ENCODE measurements at places on chromosomes 16 and 17.

GRCh38 chr16:2898831-2899563 is 12.7 kb upstream of the FLYWCH1 start:
- DNase-seq: no peak

DNA sequence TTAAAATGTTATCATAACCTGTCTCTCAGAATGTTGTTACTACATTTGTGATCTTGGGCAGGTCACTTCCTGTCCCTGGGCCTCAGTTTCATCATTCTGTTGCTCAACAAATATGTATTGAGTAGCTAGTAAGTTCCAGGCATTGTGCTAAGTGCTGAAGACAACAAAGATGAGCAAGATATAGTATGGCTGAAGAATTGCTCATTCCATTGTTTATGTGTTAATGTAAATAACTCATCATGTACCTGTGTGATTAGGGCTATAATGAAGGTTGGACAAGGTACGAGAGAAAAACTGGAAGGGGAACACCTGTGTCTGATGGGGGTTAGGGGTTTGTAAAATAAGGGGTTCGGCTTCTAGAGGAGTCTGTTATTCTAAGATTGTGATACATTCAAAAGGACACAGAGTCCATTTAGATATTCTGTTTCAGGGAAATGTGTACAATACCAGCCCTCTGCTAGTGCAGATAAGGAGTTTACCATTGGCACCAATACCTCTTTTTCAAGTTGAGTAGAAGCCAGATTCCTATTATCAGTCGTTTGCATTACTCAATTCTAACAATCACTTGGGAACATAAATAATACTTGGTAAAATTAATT is 20.0 kb downstream of the TUBG1 start:
- no peak for DNase-seq

DNA sequence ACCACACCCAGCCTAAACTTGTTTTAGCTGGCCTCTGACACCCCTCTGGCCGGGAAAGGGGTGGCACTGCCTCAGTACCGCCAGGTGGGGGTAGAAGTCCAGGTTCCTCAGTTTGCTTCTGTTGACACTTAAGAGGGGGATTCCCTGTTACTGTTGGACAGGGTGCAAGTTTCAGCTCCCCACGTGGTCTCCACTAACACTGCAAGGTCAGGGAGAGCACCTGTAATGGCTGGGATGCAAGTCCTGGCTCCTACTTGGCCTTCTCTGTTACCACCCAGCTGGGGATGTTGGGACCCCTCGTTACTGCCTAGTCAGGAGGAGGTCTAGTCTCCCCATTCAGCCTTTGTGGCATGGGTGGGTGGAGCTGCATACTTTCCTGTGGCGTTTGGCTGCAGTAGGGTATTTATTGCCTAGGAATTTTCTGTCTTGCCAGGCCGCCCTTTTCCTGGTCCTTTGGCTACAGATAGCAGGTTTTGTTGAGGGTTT is 10.6 kb upstream of the MFAP4 start:
- DNase-seq: no peak

- DNase-seq: peak; percentile 83
Measured at GRCh38 chr17:37092071-37092470, 143.3 kb downstream of the AATF start.

DNA sequence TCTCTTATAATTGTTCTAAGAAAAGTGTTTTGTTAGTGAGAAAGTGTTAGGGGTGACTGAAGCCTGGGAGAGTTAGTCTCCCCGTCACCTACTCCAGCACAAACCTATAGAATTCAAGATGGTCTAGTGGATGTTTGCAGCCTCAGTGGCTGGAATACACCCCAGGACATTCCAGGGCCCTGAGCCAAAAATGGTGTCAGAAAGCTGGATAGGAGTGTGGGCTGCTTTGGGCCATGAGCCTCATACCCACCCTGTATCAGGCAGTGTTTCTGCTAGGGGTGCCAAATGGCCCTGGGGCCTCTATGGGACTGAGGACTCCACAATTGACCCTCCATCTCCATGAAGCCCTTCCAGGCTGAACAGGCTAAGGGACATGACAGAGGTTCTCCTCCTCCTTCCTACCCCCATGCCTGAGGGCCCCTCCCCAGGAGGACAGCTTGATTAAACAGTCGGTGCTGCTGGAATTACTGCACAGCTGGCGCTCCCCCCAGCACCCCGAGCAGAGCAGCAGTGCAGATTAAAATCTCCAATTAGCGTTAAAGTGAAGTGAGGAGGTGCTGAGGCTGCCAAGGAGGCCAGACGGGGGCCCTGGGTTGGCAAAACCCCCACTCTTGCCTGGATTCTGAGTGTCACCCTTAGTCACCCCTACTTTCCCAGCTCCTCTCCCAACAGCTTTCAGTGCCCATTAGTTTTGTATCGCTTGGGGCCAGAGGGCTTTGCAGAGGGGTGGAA is 59.1 kb downstream of the NEUROD2 start:
- DNase-seq: no peak

DNA sequence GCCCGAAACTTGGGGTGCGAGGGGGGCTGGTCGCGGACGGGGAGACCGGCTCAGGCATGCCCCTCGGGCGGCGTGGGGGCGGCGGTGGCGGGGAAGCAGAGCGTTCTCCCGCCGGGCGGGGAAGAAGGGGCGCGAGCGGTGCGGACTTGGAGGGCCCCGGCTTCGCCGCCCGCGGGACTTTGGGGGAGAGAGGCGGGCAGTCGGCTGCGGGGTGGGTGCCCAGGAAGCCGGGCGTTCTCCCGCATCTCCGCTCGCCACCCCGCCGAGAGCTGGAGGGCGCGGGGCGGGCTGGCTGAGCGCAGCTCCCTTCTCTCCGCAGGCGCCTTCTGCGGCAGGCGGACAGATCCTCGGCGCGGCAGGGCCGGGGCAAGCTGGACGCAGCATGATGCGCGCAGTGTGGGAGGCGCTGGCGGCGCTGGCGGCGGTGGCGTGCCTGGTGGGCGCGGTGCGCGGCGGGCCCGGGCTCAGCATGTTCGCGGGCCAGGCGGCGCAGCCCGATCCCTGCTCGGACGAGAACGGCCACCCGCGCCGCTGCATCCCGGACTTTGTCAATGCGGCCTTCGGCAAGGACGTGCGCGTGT is 772 bp downstream of the NTN1 start:
- DNase-seq: no peak

DNA sequence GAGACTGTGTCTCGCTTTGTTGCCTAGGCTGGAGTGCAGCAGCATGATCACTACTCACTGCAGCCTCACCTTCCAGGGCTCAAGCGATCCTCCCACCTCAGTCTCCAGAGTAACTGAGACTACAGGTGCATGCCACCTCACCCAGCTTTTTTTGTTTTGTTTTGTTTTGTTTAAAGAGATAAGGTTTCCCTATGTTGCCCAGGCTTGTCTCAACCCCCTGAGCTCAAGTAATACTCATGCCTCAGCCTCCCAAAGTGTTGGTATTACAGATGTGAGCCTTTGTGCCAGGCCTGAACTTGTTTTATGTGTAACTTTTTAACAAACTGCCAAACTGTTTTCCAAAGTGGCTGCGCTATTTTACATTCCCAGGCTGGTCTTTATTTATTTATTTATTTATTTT is 41.8 kb upstream of the NUDT7 start:
- no peak for DNase-seq

GRCh38 chr17:51487947-51488346 is 227.6 kb downstream of the UTP18 start:
- DNase-seq: peak; percentile 4

DNA sequence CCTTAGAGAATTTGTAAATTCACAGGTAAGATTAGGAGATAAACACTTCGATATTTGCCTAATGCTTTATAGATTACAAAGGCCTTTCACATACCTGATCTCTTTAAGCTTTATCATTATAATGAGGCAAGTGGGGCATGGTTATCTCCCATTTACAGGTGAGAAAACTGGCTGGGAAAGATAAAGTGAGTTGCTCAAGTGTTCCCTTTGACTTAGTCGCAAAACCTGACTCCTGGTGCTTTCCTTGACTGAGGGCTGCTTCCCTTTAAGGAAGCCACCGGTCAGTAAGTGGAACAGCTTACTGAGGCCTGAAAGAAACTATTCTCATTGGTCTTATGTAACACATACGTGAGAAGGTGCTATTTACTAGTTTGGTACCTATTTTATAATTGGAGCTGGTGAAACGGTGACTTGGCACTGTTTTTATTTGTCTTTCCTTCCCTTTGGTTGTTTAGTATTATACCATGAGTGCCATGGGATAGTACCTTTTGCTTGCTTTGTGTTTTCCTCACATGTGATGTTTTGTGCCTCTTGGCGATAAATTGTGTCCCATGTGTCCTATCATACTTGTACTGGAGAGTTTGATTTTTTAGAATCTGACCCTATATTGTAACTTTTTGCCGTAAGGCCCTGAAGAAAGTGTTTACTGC is 57.2 kb downstream of the NUP88 start:
- DNase-seq: no peak

DNA sequence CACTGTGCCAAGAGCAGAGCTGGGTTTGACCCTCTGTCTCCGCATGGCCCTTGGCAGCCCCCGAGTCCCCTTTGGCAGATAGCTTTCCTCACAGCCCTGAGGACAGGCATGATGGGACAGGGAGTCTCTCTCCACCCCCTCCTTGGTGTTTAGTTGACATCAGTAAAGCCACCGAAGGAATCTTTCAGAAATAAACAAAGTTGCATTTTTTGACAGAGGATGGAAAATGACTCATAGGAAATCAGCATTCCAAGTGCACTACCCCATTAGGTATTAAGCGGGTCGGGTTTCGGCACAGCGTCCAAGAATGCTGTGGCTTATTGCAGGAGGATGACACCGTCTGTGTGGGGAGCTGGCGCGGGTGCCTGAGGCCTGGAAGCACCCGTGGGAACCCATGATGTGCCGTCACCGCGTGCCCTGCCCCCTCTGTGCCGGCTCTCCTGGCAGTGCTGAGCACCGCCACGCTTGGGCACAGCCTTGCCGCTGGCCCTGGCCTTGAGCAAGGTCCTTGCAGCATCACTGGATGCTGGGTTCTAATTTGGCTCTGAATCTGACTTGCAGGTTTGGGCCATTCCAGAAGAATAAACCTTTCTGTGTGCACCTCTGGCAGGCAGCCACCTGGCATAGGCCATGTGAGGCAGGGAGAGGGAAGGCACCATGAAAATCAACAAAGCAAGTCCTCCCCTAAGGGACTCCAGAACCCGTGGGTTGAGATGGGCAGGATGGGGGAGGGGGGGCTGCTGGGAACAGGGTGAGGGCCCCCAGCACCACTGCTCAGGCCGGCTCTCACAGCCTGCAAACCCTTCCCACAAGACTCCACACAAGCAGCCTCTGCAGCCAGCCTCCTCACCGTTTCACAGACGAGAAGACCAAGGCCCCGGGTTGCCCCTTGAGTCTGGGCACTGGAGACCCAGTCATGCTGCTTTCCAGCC is 50.5 kb upstream of the ZNF469 start:
- DNase-seq: peak; percentile 98

- DNase-seq: peak; percentile 85
Measured at GRCh38 chr16:1871974-1872635, at the start of gene MEIOB. MEIOB (minus strand) TSS chr16:1872164; CDS start chr16:1868175, 3,989 bp downstream.

- DNase-seq: peak; percentile 8
Measured at GRCh38 chr17:17416400-17417360, 60.1 kb upstream of the MED9 start.

DNA sequence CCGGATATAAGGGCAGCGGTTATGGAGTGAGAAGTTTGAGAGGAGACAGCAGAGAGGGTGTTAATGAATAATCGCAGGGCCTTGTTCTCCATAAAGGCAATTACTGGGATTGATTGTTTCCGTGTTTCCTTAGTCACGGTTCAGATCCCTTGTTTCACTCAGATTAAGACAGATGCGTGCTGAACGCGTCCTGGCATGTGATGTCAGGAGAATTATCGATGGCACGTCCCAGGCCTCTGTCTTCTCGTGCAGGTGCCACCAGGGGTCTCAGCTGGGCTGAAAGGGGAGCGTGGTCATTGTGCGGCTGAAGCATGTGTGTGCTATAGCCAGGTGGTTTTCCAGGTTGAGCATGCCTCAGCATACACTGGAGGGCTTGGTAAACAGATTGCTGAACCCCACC is 142.4 kb upstream of the NOL11 start:
- peak; percentile 85 for DNase-seq

DNA sequence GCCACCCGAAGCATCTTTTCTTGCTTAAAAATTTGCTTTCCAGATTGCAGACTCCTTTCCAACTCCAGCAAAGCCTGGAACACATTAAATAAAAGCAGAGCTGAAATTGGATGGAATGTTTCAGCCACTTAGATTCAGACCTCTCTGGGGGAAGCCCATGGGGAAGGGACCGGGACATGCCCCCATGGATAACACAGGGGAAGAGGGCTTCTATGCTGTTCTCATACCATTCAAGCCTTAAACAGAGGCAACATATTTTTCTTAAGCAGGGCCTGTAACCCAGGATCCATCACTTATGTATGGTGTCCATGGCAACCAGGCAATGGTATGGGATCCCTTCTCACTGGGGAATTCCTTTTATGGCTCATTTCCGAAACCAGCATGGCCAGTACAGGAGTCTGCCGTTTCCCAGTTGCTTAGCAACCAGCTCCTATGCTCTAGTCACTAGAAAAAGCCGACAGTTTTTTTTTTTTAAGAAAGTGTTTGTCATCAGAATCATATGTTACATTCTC is 62.0 kb upstream of the MARCHF10 start:
- no peak for DNase-seq

DNA sequence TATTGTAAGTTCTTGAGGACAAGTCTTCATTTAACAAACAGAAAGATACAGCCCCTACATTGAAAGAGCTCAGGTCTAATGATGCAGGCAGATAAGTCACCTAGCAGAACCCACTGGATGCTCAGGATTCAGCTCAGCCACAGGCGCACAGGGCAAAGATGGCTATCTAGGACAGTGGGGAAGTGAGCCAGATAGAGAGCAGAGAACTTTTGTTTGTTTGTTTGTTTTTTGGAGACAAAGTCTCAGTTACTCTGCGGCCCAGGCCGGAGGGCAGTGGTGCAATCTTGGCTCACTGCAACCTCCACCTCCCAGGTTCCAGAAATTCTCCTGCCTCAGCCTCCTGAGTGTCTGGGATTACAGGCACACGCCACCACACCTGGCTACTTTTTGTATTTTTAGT is 20.4 kb downstream of the METTL2A start:
- DNase-seq: no peak

- DNase-seq: no peak
Measured at GRCh38 chr16:54174750-54175149, 111.8 kb downstream of the IRX3 start.

DNA sequence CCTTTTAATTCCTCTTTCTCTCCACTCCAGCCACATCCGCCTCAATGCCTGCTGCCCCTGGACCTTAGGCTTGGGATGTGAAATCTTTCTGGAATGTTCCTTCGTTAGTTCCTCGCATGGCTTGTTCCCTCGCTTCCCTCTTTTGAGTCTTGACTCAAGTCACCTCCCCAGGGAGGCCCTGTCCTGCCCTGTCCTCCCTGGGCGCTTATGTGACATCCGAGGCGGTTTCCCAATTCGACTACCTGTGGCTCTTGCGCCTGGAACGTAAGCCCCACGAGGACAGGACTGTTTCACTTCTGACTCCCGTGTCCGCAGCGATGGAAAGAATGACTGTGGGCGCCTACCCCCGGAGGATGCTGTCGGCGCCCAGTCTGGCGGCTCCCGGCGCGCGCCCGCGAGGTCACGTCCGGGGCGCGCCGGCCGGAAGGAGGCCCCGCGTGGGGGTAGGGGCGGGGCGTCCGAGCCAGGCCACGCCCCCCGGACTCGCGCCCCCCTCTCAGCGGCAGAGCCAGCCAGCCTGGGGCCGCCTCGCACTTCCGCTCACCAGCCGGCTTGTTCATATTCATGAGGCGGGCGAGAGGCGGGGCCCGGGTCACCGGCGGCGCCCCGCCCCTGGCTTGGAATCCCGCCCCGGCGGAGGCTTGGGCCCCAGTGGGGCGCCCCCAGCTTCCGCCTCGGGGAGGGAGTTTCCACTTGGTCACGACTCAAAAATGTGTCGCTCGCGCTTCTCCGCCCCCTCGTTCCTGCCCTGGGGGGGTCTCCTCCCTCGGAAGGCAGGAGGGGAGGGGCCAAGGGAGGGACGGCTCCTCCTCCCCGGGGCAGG is 8.4 kb upstream of the GLIS2 start:
- DNase-seq: peak; percentile 100
